ENCODE measurements at places on chromosomes 2 and 18.
A peak's percentile ranks its signal among the peaks of the same experiment; 100 is the strongest.

DNA sequence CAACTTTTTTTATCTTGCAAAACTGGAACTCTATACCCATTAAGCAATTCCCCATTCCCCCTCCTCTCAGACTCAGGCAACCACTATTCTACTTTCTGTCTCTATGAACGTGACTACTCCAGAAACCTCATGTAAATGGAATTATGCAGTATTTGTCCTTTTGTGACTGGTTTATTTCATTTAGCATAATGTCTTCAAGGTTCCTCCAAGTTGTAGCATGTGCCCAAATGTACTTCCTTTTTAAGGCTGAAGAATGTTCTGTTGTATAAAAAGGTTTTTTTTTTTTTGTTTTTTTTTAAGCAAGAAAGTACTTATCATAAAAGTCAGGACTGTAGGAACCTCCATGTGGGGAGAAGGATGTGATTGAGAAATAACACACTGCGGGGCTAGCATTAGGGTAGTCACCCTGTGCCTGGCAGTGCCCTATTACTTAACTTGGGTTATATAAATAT, 262.9 kb upstream of the FBXO11 start:
- no peak for DNase-seq

GRCh38 chr2:176637486-176638166, 368.4 kb downstream of the MTX2 start:
- DNase-seq = peak; percentile 77

GRCh38 chr2:24241528-24241927, 66.7 kb downstream of the FAM228A start:
- DNase-seq = no peak

DNA sequence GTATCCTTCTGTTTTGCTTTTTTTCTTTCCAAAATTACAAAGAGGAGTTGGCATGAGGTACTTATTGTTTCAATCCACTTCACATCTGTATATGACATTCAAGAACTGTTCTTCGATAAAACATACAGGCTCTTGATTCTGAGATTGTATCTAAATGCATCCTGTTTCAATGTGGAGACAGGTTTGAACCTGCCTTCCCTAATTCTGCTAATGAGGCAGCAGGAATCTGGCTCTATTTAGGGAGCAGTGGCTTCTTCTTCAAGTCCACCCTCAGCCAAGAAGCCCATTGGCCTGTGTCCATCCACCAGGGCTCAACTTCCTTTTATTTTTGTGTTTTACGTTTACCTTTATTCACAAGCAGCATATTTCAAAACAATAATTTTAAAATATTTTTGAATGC, 84.8 kb upstream of the PIK3C3 start:
- no peak for DNase-seq

- peak; percentile 92 for DNase-seq
Measured at GRCh38 chr18:48952287-48953103, 1.7 kb upstream of the SMAD7 start.

DNA sequence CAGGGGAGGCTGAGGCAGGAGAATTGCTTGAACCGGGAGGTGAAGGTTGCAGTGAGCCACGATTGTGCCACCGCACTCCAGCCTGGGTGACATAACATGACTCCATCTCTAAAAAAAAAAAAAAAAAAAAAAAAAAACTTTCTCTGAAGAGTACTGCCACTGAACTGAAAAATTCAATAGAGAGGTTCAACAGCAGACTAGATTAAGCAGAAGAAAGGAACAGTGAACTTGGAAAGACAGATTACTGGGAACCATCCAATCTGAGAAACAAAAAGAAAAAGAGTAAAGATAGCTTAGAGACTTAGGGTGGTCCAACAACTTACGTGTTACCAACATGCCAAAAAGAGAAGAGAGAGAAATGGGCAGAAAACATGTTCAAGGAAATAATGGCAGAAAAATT, 138.8 kb downstream of the EML6 start:
- DNase-seq = no peak

- no peak for DNase-seq
Measured at GRCh38 chr2:190553254-190553653, 18.7 kb upstream of the NEMP2 start.

DNA sequence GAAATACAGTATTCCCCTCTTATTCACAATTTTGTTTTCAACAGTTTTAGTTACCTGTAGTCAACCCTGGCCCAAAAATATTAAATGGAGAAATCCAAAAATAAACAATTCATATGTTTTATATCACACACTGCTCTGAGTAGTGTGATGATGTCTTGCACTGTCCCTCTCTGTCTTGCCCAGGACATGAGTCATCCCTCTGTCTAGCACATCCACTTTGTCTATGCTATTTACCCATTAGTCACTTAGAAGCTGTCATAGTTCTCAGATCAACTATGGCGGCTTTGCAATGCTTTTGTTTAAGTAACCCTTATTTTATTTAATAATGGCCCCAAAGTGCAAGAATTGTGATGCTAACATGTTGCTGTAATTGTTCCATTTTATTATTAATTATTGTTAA, 380.6 kb upstream of the REG3G start:
- peak; percentile 5 for DNase-seq

DNA sequence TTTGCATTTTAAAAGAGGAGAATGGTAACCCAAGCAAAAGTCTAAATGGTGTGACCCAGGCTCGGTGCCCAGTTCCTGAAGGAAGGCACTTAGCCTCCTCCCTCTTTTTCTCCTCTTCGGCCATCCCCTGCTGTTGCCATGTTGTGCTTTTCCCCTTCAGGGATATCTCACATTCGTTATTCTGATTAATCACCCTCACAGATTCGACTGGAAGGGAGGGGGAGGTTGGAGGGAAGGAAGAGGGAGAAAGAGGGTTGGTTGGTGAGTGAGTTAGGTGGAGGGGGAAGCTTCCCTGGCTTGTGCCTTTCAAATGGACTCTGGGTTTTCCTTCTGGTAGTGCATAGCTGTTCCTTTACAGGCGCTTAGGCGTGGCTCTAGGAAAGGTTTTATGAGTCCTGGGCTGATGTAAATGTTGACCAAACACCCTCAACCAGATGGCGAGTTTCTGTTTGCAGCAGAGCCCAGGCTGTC, 39.0 kb upstream of the LYPD6B start:
- DNase-seq = no peak

GRCh38 chr18:13543811-13544732, 182.3 kb downstream of the FAM210A start:
- DNase-seq = no peak

DNA sequence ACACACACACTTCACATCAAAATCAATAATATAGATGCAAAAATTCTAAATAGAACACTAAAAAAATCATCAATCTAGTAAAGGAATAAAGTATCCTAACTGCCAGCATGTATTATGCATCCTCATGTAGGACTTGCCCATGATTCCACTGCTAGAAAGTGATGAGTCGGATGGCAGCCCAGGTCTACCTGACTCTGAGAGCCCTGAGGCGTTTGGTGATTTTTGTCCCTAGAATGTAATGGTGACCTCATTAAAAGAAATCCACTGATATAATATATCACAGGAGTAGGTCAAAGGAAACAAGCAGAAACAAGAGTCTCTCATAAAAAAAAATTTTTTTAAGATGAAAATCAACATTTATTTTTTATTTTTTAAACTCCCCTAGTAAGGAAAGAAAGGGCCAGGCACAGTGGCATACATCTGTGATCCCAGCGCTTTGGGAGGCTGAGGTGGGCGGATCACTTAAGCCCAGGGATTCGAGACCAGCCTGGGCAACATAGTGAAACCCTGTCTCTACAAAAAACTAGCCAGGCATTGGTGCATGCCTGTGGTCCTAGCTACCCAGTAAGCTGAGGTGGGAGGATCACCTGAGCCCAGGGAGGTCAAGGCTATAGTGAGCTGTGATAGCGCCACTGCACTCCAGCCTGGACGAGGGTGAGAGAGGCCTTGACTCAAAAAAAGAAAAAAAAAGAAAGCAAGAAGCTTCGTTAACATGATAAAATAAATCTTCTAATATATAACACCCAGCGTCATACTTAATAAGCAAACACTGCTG, 24.4 kb upstream of the ACTG2 start:
- no peak for DNase-seq

DNA sequence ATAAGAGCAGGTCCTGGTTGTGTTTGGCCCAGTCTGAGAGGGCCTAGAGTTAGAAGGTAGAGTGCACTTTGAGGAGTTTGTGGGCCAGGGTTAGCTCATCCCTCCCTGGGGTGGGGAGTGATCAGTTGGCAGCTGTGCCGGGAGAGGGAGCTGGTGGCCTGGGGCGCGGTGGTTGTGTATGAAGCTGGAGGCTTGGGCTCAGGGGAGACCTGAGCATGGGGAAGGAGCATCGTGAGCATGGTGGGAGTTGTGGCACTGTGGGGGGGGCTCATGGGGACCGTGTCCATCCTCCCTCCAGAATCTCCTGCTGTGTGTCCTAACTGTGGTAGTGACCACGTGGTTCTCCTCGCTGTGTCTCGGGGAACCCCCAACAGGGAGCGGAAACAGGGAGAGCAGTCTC, 13.6 kb downstream of the STK11IP start:
- DNase-seq = no peak

DNA sequence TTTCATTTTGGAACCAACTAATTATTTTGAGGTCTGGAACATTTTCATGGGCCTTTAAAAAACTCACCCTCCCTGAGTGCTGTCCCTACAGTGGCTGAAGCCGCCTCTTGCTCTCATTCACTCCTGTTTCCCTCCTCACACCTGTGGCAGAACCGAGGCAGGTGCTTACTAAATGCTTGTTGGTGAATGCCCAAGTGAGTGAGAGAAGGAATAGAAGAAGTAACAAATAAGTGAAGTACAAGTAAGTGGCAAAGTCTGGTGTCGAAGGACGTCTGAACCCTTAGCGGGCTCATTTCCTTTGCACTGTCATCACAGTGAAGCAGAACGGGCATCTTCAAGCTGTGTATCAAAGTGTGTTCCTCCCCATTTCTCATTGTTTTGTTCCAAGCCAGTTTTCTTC, 135.2 kb downstream of the RHBDD1 start:
- DNase-seq = no peak

DNA sequence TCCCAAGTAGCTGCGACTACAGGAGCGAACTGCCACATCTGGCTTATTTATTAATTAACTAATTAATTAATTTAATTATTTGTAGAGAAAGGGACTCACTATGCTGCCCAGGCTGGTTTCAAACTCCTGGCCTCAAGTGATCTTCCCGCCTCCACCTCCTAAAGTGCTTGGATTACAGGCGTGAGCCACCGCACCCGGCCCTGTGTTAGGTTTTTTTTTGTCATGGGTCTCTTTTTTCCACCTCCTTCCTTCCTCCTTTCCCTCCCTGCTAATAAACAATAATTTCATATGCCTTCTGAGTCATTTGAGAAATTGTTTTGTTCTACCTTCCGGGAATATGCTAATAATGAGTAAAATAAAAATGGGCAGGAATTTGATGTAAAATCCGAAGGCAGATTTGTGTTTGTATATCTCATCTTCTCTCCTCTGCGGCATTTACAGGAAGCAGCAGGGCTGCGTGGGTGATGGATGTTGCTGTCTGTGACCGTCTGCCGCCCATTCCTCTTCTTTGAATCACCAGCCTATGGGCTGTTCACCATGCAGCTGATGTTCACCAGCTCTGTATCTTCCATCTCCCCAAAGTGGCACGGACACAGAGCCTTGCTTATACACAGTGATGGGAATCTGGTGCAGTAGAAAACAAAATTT, 89.9 kb downstream of the ACSL3 start:
- peak; percentile 54 for DNase-seq

GRCh38 chr2:68766376-68766845, 31.8 kb downstream of the ARHGAP25 start:
- DNase-seq = no peak

- no peak for DNase-seq
Measured at GRCh38 chr2:152544638-152545037, 172.6 kb downstream of the PRPF40A start.

- peak; percentile 38 for DNase-seq
Measured at GRCh38 chr18:79465392-79465991, 69.8 kb downstream of the NFATC1 start.

DNA sequence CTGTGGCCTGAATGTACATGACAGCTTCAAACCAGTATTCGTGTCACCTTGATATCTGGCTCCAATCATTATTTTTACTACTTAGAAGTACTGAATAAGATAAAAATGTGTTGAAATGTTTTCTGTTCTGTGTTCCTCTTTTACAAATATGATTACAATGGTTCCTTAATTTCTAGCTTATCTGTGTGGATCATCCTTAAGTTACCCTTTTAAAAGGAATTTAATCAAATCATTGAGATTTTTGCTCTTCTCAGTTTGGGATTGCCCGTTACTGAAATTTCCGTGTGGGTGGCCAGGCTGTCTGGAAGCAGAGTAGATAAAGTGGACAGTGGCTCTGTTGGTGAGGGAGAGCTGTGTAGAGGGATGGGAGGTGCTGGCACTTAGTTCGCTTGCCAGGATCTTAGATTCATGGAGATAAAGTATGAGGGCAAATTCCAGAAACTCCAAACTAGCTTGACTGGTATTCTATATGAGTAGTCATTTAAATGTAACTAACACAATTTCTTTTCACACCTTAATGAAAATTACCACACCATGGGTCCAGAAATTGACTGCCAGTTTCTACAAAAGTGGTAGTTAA, 27.4 kb upstream of the SAG start:
- DNase-seq = no peak

DNA sequence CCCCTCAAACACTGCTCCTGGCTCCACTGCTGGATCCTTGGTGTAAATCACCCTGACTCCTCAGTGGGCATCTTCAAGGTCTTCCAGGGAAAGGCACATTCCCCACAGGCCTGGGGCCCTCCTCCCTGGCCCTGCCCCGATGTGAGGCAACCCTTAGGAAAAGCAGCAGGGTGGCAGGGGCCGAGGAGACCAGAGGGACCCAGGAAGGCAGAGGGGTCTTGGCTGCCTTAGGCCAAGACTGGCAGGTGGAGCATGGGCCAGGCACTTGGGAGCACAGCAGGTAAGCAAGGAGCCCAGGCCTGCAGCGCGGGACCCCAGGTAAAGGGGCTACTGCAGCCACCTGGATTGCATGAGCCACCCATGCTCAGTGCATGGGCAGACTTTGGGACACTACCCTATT, 96.9 kb downstream of the GYPC start:
- DNase-seq = no peak

DNA sequence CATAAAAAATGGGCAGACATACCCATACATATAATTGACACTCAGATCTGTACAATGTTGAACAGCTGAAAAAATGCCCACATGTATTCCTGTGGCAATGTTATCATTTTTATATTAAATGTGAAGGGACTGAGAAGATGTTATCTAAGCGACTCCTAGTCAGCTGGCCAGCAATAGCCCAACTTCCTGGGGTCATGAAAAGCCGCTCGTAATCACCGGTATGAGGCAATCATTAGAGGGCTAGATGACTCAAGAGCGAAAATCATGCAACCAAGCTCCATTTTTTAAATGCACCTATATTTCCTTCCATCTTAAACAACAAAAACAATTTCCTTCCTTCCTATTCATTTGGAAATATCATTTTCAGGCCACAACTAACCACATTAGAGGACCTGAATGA, 274.6 kb upstream of the CCDC68 start:
- DNase-seq = no peak

DNA sequence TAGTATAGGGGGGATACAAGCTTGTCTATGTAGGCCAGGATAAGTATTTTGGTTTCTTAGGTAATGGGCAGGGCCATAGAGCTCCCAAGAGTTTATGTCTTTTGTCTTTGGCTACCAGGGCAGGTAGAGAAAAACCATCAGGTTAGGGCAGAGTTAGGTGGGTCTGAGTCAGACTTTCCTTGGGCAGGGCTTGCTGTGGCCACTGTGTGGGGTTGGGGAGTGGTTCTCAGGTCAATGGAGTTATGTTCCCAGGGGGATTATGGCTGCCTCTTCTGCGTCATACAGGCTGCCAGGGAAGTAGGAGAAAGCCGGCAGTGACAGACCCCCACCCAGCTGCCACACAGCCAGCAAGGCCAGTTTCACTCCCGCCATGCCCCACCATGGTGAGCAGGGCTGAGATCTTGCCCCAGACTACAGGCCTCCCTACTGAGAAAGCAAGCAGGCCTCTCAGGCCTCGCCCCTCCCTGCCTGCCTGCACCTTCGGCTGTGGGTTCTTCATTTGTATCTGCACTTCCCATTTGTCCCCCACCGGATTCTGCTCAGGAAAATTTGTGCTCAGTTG, 55.5 kb downstream of the RPIA start:
- DNase-seq = no peak

Data from kidney tubule cell (primary cell).